ENCODE measurements at places on chromosomes 7 and 10.

DNA sequence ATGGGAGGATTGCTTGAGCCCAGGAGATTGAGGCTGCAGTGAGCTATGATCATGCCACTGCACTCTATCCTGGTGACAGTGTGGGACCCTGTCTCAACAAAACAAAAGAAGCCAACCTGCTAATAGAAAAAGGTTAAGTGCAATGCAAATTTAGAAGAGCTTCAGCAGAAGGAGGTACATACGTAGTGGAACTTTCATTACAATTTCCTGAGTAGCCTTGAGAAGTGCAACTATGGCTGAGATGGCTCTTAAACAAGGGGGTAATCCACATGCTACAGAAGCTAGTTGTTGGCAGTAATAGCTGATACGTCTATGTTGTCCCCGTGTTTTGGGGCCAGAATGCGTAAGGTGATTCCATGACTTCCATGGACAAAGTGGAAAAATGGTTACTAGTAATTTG is 10.7 kb upstream of the NT5C3A start:
- DNase-seq = no peak

GRCh38 chr10:119131512-119132240 is 27.8 kb downstream of the DENND10 start:
- DNase-seq = peak; percentile 74

DNA sequence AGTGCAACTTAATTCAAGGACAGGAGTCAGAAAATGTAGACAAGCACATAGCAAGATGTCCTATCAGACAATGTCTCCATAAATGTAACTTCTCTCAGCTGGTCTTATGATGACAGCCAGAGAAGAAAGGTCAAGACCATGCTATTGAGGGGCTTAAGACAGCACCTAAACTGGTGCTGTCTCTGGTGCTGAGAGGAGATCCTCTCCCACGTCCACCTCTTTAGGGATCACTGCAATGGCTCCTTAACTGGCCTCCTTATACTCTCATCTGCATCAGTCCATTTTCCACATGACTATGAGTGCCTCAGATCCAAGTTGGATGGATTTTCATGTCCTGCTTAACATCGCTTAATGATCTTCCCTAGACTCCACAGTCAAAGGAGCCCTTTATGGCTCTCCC is 210.6 kb downstream of the ARL4A start:
- DNase-seq = no peak

DNA sequence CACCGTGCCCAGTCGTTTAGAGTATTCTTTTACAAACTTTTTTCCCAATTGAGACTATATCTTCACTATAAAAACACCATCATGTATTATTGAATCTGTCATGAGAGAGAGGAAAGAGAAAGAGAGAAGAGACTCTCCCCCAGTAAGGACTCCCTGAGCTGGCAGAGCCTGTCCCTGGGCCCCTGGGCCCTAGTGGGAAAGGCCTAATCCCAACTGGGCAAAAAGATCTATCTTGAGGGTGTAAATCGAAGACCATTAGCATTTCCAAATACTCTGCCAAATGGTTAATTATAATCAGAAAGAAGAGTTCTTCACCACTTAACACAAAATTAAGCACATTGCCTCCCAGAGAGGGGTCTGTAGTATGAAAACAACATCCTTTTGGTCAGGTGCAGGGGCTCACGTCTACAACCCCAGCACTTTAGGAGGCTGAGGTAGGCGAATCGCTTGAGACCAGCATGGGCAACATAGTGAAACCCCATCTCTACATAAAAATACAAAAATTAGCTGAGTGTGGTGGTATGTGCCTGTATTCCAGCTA is 108.2 kb downstream of the SKIDA1 start:
- no peak for DNase-seq

DNA sequence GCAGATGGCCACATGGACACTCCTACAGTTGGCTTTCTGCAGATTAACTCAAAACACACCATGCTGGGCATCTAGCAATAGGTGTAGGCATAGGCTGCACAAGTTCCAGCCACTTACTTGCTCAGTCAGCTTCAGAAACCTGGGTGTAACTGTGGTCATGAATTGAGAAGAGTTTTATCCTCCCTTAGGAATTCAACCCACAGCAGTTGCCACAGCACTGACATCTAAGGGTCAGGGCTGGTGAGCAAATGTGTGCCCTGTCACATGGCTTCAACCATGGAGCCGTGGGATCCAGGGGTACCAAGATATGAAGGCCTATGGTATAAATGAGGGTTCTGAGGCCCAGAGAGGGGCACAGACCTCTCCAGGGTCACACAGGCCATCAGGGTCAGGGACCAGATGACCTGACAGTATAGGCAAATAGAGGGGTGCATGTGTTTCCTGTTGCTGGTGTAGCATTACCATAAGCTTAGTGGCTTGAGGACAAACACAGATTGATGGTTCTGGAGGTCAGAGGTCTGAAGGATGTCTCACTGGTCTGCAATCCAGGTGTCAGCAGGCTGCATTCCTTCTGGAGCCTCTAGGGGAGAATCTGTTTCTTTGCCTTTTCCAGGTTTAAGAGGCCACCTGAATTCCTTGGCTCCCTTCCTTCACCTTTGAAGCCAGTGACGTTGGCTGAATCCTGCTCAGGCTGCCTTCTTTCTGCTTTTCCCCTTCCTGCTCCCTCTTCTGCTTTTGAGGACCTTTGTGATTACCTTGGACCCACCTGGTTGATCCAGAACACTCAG is 24.1 kb downstream of the MINDY4 start:
- no peak for DNase-seq

DNA sequence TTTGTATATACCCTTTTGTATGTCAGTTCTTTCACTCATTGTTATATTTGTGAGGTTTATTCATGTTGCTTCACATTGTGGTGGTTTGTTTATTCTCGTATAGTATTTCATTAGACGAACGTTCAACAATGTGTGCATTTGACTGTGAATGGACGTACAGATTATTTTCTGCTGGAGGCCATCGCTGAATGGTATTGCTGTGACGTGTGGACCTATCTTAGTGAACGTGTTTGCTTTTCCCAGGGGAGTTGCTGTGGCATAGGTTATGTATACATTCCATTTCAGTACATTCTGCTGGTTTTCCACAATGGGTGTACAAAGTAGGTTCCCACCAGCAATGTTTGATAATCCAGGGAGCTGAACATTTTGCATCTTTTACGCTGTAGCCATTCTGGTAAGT is 31.1 kb upstream of the PLEKHS1 start:
- no peak for DNase-seq

DNA sequence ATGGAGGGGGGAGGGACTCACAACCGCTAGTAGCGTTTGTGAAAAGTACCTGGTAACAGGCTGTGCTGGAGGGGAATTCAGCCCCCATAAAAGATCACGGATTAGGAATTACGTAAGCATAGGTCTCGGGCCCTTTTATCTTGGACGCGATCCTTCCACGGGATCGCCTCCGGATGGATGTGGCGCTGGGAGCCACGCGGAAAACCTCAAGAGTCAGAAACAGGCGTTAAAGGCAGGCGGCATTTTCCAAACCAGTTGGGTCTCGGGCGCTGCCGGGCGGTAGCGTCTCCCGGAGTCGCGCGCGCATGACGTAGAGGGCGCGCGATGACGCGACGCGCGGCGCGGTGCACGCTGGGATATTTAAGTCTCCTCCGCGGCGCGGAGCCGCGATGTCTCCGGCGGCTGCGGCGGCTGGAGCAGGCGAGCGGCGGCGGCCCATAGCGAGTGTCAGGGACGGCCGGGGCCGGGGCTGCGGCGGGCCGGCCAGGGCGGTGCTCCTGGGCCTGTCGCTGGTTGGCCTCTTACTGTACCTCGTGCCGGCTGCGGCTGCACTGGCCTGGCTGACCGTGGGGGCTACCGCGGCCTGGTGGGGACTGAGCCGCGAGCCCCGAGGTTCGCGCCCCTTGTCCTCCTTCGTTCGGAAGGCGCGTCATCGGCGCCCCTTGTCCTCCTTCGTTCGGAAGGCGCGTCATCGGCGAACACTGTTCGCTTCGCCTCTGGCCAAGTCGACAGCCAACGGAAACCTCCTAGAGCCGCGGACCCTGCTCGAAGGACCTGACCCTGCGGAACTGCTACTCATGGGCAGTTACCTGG is at the start of gene POM121:
Gene POM121 (plus strand): TSS at position 363 of the 813 bp plus-strand sequence. CDS start 27 bp downstream, at position 390.
- peak; percentile 85 for DNase-seq

- DNase-seq = no peak
Observed at GRCh38 chr10:86653379-86653778, 968 bp upstream of the OPN4 start.

GRCh38 chr10:17510242-17510908 is 56.0 kb upstream of the ST8SIA6 start:
- DNase-seq = no peak

DNA sequence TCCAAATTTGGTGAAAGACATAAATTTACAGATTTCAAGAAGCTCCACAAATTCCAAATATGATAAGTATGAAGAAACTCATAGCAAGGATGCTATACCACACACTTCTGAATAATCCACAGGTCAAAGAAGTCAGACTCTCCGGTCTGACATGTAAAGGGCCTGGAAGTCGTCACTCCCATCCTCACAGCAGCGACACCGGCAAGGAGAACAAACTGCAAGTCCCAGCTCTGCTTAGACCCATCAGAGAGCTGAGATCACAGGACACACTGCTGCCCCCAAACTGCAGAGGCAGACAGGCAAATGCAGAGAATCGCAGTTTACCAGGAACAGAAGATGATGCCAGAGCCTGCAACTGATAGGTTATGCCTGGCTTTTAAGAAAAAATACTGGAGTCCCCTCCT is 62.0 kb downstream of the AMZ1 start:
- no peak for DNase-seq

- no peak for DNase-seq
Observed at GRCh38 chr10:108862676-108863350, 1060.5 kb downstream of the XPNPEP1 start.

GRCh38 chr7:155363852-155364600 is 66.3 kb downstream of the INSIG1 start:
- no peak for DNase-seq

GRCh38 chr7:105849122-105849855 is 27.1 kb downstream of the ATXN7L1 start:
- DNase-seq = peak; percentile 81

DNA sequence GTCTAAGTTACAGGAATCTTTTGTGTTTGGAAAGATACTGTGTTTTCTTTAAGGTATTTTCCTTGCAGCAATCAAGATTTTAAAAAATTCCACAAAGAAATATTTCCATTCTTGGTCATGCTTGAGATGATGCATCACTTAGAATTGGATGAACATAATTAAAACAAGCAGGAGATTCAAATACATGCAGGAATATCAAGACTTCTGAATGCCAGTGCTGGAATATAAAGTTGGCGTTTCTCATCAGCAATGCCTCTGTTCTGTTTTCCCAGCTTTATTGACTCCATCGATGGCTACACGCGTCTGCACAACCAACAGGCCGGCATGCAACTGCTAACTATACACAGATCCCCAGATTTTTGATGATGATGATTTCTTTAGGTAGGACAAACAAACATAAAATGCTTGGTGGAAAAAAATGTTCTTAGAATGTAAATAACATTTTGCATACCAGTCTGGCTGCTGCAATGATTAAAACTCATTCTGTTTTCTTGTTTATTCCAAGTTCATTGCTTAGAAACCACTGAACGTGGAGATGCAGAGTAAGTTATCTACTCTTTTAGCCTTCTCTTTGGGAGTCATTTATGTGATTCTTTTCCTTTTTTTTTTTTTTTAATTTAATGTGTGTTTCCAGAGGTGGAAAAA is 91.3 kb upstream of the FAM171A1 start:
- DNase-seq = no peak

GRCh38 chr10:9645928-9646600 is 1371.6 kb upstream of the CELF2 start:
- no peak for DNase-seq

DNA sequence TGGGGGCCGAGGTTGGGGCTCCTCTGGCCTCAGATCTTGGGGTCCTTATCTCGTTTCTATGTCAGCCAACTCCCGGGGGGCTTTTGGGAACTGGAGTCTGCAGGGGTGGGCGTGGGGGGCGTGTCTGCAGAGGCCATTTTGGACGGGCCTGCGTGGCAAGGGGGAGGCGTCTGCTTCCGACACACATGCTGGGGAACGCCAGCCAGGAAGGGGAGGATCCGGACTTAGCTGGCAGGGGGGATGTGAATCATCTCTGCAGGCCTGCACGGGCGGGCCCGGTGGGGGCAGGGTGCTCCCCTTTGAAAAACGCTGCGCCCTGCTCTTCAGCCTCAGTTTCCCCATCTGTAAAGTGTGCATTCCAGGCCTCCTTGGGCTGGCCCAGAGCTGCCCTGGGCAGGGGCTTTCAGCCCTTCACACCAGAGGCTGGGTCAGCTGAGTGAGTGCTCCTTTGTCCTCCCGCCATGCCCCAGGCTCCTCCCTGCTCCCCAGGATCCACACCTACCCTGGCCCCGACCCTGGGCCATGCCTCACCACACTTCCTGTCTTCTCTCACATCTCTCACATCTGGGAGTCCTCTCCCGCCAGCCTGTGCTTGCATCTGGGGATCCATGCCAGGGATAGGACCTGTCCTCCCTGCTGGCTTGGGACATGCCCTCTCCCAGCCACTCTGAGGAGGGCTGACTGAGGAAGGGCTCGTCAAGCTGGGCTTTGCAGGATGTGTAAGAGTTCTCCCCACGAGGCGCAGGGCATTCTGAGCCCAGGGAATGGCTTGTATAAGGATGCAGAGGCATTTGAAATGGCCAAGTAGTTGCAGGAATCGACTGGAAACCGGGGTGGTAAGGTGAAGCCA is 172.6 kb upstream of the TNRC18 start:
- peak; percentile 76 for DNase-seq

DNA sequence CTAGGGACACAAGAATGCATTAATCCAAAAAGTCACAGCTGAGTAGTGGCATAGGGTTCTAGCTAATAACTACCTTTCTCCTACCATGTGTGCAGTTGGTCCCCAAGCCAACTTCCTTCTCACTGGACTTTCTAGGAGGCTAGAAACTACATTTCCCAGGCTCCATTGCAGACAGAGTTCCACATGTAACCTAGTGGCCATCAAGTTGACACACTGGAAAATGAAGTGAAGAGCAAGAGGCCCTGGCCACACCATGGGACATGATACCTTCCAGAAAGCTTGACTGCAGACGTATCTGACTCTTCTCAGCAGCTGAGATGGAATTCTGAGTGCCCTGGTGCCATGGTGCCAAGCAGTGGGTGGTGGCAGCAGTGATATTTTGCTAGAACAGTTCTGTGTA is 49.8 kb upstream of the TMEM273 start:
- DNase-seq = no peak

GRCh38 chr7:114940220-114940619 is 18.3 kb downstream of the MDFIC start:
- no peak for DNase-seq

DNA sequence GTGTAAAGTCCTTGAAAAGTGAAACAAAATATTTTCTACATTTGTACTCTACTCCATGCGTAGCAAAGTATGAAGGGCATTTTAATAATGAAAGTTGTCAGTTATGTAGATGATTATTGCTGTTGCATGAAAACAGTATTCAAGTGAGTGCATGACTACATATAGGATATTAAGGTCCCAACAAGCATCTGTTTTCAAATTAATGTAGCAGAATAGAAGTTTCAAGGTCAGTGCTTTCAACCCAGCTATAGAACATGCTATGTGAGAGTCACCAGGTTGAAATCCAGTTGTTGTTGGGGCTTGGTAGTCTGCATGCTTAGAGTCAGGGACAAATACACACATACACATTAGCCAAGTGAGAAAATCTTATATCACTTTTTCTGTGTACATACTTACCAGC is 14.8 kb downstream of the CD36 start:
- DNase-seq = no peak

Data from T-helper 2 cell treated with Interferon-gamma antibody and Interleukin-4, amounts not matched to agents 5 μg/mL and 100 μg/mL, for 36 hours (primary cell).